ENCODE measurements at places on chromosomes 11 and 22.

GRCh38 chr22:20960609-20961008, 6.4 kb upstream of the AIFM3 start:
- DNase-seq = no peak

GRCh38 chr22:17047656-17048055, 37.1 kb upstream of the IL17RA start:
- no peak for DNase-seq

- DNase-seq = no peak
Observed at GRCh38 chr11:105104292-105104691, 35.3 kb downstream of the CARD18 start.

DNA sequence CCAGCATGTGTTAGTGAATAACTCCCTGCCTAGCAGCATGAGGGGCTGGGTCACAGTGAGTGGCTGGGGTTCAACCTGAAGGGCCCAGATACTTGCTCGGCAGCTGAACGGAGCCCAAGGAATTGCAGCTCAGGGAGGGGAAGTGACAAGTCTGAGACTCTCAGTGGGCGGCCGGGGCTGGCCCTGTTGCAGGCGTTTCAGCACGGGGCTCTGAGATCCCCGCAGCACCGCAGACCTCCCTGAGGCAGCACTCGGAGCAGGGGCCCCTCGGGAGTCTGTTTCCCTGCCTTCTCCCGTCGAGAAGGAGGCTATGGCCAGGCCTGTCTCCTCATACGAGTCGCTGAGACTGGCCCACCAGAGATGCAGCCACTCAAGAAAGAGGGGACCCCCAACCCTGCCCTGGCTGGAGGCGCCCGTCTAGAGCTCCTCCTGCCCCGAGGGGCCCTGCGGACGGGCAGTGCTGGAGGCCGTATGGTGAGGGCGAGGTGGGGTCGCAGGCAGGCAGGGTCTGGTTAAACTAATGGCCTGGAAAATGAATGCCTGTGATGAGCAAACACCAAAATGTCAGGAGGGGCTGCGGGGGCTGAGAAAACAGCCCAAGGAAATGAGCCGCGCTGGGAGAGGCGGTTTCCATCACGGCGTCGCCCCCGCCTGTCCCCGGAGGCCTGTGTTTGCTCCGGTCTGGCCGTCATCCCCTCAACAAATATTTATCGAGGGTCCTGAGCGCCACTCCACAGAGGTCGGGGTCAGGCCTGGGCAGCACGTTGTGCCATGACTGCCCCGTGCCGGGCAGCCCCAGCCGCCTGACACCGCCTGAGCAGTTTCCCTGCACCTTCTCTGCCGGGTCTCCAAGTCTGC, 9.3 kb downstream of the TSSC4 start:
- no peak for DNase-seq

DNA sequence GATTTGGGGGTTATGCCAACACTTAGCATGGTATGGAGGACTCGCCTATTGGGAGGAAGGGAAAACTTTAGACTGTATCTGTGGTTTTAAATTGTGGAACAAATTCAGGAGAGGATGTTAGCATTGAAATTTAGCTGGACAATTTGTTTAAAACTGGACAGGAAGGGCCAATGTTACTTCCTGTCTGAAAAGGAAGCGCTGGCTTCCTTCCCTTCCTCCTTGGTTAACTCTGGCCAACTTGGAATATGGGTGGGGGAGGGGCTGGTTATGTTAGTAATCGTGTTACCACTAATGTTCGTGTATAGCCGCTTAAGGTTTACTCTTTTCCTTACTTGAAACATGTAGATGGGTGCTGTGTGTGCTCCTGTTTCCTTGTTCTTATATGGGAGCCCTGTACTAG, 13.9 kb downstream of the CTNND1 start:
- DNase-seq = no peak

DNA sequence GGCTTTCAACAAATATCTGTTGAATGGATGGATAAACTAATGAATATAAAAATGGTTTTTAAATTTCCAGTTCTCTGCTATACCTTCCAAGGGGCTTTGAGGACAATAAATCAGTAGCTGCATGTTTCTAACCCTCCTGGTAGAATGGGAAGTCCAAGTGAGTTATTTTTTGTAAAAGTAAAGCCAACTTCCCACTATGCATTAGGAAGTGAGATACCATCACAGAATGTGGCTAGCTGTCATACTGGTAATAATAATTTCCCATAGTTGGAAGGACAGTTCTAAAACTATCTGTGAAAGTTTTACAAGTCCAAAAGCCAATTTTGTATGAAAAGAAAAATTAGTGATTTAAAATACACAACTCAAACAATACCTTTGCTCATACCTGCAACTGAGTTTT, 50.0 kb downstream of the TMEM123 start:
- no peak for DNase-seq

- DNase-seq = no peak
Observed at GRCh38 chr11:102603576-102603975, 21.6 kb downstream of the MMP20 start.

- no peak for DNase-seq
Observed at GRCh38 chr11:130847517-130847916, 68.8 kb downstream of the SNX19 start.

DNA sequence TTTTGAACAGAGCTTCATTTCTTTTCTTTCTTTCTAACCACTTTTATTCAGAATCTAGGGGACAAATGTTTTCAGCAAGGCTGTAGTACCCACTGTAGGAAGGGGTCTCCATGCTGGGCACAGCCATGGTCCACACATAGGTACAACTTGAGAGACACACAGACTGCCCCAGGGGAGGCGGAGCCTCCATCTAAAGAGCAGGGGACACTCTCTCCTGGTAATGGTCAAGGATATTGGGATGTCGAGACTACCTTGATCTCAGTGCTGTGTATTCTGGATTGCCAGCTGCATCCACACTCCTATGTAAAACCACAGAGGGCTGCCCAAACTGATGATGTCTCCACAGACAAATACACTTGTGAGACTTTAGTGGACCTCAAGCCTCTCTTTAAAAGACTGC, 2.9 kb upstream of the APOL3 start:
- DNase-seq = no peak

- no peak for DNase-seq
Observed at GRCh38 chr11:20450829-20451228, 63.3 kb downstream of the PRMT3 start.

DNA sequence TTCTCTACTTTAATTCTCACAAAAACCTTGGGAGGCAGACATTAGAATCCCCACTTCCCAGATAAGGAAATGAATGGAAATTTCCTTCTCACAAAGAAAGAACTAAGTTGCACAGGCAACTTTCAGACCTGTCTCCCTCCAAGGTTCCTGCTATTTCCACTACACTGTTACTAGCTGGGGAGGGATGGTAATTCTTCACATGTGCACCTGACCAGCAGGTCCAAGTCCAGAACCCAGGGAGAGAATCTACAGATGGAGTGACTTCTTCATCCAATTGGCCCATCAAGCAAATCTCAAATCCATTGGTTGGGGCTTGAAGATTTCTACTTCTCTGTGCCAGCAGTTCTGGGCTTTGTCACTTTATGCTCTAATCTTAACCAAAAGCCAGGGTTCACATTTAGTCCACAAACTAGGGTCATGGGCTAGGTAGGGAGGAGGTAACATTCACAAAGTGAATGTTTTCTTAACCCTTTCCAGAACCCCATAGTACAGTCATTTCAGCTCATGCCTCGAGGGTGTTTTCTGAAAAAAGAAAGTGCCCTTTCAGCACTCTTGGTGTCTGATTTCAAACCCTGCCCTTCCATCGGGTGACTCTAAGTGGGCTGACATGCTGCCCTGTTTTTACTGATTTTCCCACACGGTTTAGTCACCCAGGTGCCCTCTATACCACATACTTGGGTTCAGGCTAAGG, 2.7 kb downstream of the POU2AF1 start:
- DNase-seq = no peak

DNA sequence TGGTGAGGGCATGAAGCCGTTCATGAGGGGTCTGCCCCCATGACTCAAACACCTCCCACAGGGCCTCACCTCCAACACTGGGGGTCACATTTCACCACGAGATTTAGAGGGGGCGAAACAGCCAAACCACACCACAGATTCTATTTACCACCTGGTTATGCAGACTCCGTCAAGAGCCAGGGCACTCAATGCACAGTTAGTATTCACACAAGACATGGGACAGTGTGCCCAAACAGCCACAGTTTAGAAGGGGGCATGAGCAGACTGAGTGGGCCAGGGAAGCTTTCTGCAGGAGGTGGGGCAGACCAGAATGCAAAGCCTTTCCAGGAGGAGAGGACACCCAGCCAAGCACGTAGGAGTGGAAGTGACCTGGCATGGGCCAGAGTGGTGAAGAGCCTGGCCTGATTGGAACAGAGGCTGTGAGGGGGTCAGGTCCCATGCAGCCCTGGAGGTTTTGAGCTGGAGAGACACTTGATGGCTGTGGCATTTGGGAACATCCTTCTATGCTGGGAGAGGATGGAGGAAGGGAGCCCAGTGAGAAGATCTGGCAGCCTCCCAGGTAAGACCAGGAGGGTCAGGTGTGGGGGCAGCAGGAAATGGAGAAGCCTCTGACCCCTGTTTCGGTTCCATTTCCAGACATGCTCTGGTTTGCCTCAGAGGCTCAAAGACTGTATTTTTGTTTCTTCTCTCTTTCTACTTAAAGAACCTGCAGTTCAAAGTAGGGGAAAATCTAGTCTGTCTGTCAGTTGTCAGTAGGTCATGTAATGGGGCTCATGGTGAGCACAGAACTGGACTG, 199.1 kb upstream of the NCAM1 start:
- DNase-seq = no peak

DNA sequence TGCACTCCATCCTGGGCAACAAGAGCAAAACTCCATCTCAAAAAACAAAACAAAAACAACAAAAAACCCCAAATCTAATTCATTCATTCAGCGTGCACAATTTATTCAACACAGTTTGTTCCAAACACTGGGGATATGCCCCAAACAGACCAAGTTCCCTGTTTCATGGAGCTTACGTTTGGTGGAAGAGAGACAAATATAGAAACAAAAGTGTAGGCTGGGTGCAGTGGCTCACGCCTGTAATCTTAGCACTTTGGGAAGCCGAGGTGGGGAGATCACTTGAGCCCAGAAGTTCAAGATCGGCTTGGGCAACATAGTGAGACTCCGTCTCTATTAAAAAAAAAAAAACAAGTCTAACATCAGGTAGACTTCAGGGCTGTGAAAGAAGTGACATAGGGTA, 52.4 kb downstream of the PTPRJ start:
- no peak for DNase-seq

DNA sequence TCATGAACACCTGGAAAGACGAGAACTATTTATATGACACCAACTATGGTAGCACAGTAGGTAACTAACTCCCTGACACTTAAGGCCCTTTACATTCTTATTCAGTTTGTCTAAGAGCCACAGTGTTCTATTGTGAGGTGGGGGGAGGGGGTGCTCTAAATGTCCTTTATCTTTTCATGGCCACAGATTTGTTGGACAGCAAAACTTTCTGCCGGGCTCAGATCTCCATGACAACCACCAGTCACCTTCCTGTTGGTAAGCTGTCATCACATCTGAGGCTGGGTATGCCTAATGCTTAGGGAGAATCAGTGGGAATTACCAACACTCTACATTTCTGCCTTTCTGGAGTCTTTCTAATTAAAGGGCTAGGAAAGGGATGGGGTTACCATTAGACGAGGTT, 30.7 kb downstream of the EHF start:
- DNase-seq = no peak

- no peak for DNase-seq
Observed at GRCh38 chr11:78299000-78299710, 110.4 kb downstream of the USP35 start.

DNA sequence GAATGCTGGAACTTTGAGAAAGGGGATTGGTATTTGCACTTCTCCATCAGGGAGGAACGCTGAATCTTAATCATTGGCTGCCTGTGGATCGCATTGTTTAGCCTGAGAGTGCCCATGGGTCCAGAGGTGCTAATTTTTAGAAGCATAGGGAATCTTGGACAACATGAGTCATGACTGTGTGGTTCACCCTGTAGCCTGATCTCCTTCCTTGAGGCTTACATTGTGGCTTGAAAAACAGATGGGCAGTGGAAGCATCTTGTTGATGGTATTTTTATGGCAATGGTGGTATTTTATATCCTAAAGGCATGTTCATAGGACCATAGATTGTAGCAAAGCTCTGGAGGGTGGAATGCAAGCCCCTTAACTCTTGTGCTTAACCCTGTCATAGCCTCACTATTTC, 99.2 kb upstream of the DBX1 start:
- no peak for DNase-seq

DNA sequence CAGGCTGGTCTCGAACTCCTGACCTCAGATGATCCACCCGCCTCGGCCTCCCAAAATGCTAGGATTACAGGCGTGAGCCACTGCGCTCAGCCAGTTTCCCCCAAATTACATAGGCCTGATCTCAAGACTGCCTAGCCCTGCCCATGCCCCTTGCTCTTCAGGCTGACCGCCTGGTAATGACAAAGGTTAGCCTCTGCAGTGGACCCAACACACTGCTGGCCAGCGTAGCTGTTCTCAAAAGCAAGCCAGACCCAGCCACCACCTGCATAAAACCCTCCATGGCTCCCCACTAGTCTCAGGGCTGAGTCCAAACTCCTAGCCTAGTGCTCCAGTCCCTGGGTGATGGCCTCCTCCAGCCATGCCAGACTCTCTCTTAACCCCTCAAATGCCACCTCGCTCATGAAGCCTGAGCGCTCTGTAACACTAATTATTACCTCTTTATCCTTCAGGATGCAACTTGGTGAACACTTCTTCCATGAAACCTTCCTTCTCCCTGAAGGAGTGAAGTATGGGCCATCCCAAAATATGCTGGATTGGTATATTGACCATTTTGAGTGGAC, 836 bp upstream of the RSPH14 start:
- no peak for DNase-seq

DNA sequence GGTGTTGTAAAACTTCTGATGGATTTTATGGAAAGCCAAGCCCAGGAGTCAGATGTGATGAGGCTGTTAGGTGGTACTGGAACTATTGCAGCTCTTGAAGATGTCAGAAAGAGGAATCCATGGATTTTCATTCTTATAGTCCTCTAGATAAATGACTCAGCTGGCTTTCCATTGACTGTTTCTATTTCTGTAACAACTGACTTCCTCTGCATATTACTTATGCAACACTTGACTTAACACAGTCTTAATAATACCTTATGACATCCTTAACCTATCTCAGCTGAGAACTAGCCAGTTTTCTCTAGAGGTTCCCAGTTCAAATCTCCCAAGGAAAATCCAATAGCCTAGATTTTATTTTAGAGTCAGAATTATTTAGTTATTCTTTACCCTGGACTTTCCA, 263.8 kb downstream of the LUZP2 start:
- DNase-seq = no peak

DNA sequence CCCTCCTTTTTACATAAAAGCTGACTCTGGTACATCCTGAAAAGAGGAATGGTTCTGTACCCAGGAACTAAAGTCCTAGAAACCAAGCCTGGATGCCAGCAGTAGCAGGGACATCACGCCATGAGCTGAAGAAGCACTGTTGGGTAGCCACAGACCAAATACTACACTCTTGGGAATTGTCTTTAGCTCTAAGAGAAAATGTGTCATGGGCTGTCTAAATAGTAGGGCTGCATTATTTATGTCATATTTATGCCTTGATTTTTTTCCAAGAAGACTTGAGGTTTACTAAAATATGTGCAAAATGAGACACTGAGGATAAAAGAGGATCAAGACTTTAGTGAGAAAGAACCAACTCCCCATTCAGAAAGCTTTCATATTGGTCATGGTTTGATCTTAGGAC, 213.6 kb downstream of the RAB38 start:
- no peak for DNase-seq
